Caudate nucleus (tissue), 63 donors: ENCODE measurements at places on chromosomes 4 and X.

DNA sequence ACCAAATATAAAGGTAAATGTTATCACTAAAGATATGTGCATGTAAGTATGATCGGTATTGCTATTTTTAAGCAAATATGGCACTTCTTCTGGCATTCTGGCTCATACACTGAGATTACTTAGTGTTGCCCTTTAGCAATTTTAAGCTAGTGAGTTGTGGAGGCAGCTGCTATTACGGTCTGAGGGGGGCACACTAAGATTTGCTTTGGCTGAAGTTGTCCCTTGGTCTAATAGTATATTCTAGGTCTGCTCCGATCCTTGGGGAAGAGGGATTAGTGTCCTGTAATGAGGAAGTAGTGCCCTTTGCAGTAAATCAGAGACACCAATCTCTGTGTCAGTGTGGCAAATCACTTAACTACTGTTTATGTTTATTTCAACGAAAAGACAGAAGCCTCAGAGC, 196.5 kb upstream of the FTHL17 start:
- no peak for DNase-seq

DNA sequence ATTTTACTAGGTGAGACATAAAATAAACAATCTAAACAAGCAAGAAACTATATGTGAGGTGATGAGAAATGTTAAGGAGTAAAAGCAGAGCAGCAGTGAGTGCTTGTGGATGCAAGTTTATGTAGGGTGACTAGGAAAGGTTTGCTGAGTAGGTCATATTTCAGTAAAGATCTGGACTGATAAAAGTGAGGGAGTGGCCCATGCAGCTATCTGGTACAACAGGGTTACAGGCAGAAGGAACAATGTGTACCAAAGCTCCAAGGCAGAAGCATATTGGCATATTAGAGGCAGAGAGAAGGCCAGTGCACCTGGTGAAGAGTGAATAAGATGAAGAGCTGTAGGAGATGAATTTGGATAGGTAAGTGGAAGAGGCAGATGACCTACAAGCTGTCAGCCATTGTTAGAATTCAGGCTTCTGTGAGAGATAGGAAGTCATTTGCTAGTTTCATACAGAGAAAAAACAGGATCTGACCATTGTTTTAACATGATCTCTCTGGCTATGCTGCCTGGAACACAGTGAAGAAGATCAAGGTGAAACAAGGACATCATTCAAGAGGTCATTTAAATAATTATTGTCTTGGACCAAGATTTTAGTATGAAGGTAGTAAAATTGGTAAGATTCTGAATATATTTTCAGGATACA, 274.6 kb downstream of the ANKRD50 start:
- DNase-seq: no peak

DNA sequence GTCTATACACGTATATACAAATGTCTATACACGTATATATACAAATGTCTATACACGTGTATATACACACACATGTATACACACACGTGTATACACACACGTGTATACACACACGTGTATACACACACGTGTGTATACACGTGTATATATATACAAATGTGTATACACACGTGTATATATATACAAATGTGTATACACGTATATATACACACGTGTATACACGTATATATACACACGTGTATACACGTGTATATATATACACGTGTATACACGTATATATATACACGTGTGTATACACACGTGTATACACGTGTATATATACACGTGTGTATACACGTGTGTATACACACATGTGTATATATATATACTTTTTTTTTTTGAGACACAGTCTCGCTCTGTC, 23.9 kb upstream of the N4BP2 start:
- DNase-seq: no peak

- no peak for DNase-seq
Observed at GRCh38 chr4:147822128-147822527, 90.2 kb downstream of the ARHGAP10 start.

DNA sequence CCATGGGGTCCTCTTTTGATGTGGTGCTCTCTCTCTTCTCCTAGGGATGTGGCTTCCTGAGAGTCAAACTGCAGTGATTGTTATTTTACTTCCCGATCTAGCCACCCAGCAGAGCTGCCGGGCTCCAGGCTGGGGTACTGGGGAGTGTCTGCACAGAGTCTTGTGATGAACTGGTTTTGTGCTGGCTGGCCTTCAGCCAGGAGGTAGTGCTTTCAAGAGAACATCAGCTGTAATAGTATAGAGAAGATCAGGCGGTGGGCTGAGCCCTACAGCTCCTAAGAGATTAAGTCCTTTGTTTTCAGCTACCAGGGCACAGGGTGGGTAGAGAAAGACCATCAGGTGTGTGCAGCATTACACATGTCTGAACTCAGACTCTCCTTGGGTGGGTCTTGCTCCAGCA, 59.0 kb upstream of the AGTR2 start:
- no peak for DNase-seq

GRCh38 chr4:95742179-95742578, 97.7 kb upstream of the PDHA2 start:
- no peak for DNase-seq

DNA sequence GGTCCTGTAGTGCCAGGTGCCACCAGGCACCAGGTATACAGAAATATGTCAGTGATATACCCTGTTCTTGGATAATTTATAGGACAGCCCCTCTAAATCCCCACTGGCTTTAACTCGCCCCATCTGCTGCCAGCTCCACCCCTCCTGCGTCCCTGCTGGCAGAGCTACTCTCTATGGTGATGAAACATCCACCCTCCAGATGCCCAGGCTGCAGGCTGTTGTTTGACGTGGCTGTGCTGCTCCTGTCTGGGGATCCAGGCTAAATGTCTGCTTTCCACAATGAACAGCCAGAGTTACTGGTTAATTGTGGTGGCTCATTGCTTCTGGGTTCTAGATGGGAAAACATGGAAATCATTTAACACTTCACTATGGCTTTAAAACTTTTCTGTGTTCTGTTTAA, 12.9 kb downstream of the NHSL2 start:
- DNase-seq: no peak

DNA sequence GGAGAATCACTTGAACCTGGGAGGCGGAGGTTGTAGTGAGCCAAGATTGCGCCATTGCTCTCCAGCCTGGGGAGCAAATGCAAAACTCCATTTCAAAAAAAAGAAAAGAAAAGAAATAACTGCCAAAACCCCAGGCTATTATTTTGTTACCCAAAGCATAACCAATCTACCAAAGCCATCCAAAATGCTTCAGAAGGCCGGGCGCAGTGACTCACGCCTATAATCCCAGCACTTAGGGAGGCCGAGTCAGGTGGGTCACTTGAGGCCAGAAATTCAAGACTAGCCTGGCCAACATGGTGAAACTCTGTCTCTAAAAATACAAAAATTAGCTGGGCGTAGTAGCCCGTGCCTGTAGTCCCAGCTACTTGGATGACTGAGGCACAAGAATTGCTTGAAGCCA, 49.8 kb downstream of the SMIM31 start:
- DNase-seq: no peak

DNA sequence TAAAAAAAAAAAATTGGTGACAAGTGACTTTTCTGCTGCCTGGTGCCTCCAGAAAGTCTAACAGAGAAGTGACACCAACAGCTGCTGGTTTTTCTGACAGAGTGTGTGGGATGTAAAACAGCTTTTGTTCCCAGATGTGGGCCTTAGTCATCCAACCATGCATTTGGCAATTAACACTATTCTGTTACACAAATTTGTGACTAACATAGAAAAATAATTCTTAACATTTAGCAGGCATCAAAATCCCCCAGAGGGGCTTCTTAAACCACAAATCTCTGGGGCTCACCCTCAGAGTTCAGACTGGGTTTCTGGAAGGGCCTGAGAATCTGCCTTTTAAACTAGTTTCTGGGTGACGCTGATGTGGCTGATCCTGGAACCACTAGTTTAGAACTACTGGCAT, 100.5 kb upstream of the PCDH7 start:
- DNase-seq: no peak

DNA sequence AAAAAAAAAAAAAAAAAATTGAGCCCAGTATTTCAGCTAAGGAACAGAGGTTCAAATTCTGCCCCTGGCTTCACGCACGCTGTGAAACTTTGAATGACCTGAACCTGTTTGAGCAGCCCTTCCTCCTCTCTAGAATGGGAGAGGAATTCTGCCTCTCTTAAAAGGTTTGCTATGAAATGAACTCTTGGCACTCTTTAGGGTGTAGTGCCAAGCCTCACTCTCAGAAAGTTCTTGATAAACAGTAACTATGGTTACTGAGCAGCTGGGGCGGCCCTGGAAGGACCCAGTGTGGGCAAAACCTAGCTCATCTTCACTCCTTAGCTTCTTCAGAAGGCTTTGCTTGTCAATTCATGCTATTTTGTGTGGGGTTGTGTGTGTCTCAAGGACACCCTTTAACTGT, 73.7 kb downstream of the GEMIN8 start:
- DNase-seq: no peak

DNA sequence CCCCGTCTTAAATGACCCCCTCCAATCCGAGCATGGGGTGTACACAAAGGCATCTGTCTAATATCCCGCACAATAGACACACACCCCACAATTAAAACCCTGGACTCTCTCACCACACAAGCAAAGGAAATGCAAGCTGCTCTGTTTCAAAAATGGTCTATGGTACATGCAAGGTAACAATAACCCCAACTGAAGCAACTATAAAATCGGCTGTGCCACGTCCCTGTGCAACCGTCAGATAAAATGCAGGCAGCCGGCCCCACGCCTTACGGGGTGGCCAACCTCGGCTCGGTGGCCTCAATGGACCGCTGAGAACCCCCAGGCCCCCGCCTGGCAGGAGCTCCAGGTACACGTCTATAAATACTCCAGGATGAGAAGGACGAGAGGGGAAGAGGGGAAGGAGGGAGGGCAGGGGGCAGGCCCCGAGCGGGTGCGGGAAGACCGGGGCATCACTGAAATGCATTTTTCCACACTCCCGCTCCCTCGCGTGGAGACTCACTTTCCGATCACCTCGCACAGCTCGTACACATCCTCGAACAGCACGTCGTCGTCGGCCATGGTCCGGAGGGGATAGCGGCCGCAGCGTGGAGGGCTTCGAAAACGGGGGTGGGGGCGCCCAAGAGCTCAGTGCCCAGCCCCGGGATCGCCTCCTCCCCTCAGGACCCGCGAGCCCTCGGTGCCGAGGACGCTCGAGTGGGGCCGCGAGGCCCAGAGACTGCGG, 763 bp downstream of the CASK start:
- DNase-seq: peak; percentile 16

GRCh38 chrX:139025816-139026215, 314.3 kb upstream of the FGF13 start:
- no peak for DNase-seq

GRCh38 chrX:153648358-153649177, 1.6 kb downstream of the DUSP9 start:
- DNase-seq: no peak
